ENCODE measurements at places on chromosomes 7 and 10.

DNA sequence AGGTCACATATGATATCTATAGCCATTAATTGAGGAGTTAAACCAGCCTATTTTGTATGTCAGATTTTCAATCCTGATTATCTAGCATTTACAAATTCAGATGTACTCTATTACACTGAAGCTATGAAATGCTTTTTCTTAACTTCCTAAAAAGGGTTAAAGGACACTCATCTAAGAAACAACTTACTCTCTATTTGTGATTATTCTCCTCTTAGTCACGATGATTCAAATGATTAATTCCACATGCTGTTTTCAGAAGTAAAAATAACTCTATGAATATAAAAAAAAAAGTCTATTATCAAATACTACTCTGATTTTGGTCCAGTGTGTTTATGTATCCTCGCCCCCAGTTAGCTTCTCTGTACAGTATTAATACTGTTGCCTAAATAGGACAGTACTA lies 1199.9 kb downstream of the GATA3 start:
- no peak for DNase-seq

DNA sequence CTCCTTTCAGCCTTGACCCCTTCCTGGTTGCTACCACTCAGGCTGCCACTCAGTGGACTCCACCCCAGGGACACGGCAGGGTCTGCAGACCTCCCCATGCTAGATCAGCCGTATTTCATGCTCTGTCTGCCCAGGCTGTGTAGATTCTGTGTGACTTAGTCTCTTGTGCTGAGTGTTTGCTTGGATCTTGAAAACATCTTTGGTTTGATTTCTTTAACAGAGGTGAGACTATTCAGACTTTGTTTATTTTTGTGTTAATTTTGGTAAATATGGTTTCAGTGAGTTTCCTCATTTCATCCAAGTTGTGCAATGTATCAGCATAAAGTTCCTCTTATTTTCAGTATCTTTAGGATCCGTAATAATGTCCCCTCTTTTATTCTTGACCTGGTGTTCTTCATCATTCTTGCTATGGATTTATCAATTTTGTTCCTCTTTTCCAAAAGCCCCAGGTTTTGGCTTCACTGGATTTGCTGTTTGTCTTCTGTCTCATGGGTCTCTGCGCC lies 21.2 kb upstream of the PWWP2B start:
- no peak for DNase-seq

DNA sequence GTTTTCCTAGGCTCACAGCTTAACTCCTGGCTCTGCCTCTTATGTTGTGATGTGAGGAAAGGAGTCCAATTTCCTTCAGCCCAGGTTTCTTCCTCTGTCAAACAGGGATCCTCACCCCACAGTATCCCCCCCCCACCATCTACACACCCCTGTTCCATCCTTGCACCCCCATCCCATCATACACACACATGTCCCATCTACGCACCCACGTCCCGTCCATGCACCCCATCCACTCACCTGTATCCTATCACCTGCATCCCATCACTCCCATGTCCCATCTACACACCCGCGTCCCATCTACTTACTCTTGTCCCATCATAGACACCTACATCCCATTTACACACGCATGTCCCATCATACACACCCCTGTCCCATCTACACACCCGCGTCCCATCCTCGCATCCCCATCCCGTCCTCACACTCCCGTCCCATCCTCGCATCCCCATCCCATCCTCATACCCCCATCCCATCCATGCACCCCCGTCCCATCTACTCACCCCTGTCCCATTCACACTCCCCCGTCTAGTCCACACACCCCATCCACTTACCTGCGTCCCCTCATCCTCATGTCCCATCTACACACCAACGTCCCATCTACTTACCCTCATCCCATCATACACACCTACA lies 117.3 kb downstream of the TRRAP start:
- DNase-seq, result no peak

- DNase-seq, result no peak
Observed at GRCh38 chr7:100467638-100468373, 3.7 kb upstream of the SPACDR start.

- no peak for DNase-seq
Observed at GRCh38 chr10:5561704-5562645, 37.2 kb downstream of the CALML3 start.

DNA sequence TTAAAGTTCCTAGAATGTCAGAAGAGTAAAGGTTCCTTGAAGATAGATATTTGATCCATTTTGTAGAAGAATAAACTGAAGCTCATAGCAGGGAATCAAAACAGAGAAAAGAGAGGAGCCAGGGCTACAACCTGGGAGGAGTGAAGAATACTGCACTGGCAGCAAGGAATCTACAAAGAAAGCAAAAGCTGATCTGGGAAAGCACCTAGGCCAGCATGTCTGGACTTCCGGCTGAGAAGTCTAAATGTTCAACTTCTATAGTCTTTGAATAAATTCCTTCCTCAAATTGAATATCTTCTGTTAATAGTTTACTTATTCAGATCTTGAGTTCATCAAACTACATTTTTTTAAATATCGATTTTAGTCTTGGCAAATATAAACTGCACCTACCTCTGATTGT lies 78.2 kb downstream of the VPS41 start:
- DNase-seq, result no peak

Measured in neural progenitor cell (in vitro differentiated cells).